ENCODE measurements at places on chromosomes 7 and 10. TPM values are rescaled to one million over a fixed set of nuclear protein-coding genes. Genes with fewer than 3 reads are reported as not detected.

ACHE gene
- 0.15 TPM for total RNA-seq

GRCh38 chr10:58675321-58675720, 162.6 kb downstream of the BICC1 start:
- H3K4me1 ChIP-seq, result peaks cover 46% of the 10 kb centered on the region
- H3K27me3 ChIP-seq, result peaks cover 4% of the 10 kb centered on the region
- peaks cover 37% of the 10 kb centered on the region for H3K36me3 ChIP-seq
- DNase-seq, result no peak
- H3K4me3 ChIP-seq, result no peak overlapping the region

DNA sequence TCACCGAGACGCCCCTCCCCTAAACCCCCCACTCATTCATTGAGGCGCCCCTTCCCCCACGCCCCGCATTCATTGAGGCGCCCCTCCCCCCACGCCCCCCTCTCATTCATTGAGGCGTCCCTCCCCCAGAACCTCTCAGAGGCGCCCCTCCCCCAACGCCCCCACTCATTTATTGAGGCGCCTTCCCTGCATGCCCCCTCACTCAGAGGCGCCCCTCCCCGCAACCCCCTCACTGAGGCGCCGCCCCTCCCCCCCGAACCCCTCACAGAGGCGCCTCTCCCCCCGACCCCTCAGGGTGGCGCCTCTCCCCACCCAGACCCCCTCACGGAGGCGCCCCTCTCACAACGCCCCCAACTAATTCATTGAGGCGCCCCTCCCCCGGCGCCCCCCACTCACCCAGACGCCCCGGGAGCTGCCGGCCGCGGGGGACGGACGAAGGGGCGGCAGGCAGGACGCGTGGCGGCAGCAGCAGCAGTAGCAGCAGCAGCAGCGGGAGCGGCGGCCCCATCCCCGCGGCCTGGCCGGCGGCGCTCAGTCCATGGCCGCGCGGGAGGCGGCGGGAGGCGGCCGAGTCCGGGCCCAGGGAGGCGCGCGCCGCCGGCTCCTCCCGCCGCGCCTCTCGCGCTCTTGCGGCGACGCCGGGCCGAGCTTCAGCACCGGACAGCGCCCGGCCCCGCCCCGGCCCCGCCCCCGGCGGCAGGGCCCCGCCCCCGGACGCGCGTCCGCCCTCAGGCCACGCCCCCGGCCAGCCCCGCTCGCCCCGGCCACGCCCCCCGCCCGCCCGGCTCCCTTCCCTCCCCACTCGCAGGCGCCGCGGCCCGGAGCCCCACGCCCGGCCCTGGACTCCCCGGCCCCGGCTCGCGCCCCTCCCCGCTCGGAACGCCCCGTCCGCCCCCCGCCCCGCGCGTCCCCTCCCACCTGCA, at the start of gene PTPRN2:
Gene PTPRN2 (minus strand): TSS at position 662 of the 923 bp plus-strand sequence.
- no peaks in the 10 kb centered on the region for H3K36me3 ChIP-seq
- H3K27ac ChIP-seq, result no peak within 1 kb of the TSS
- H3K4me3 ChIP-seq, result no peak within 1 kb of the TSS
- H3K27me3 ChIP-seq, result peaks cover 19% of the 10 kb centered on the region
- DNase-seq, result no peak

GRCh38 chr7:50502947-50503346, 52.8 kb upstream of the FIGNL1 start:
- DNase-seq, result no peak
- no peaks in the 10 kb centered on the region for H3K36me3 ChIP-seq

ENTPD1 gene
- not detected for total RNA-seq

GRCh38 chr10:9577746-9578145, 1439.9 kb upstream of the CELF2 start:
- H3K4me3 ChIP-seq, result no peak overlapping the region
- 0 out of 2 replicates have a peak, but pooled peaks cover 5% of the 10 kb centered on the region for H3K36me3 ChIP-seq
- no peak for DNase-seq
- no peaks in the 10 kb centered on the region for H3K4me1 ChIP-seq
- no peak overlapping the region for H3K27ac ChIP-seq

- DNase-seq, result no peak
- no peak overlapping the region for H3K4me3 ChIP-seq
- H3K27ac ChIP-seq, result no peak overlapping the region
- H3K36me3 ChIP-seq, result peaks cover 21% of the 10 kb centered on the region
- peaks cover 2% of the 10 kb centered on the region for H3K27me3 ChIP-seq
Measured at GRCh38 chr10:126016156-126016805, 119.9 kb downstream of the FANK1 start.

- no peak overlapping the region for H3K27ac ChIP-seq
- peaks cover 11% of the 10 kb centered on the region for H3K4me1 ChIP-seq
- H3K27me3 ChIP-seq, result no peaks in the 10 kb centered on the region
- no peak for DNase-seq
Measured at GRCh38 chr7:44667190-44667589, 60.8 kb downstream of the OGDH start.

DNA sequence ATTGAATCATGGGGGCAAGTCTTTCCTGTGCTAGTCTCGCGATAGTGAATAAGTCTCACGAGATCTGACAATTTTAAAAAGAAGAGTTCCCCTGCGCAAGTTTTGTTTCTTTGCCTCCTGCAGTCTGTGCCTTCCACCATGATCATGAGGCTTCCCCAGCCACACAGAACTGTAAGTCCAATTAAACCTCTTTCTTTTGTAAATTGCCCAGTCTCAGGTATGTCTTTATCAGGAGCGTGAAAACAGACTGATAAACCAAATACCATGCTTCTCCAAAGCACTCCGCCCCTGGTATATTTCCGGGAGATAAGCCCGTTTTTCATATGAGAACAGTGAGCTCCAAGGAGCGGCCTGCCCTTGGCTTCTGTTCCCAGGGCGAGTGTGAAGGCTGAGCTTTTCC, 118.9 kb downstream of the EVX1 start:
- DNase-seq, result no peak
- H3K27me3 ChIP-seq, result peaks cover 13% of the 10 kb centered on the region
- no peak overlapping the region for H3K27ac ChIP-seq
- peaks cover 14% of the 10 kb centered on the region for H3K4me1 ChIP-seq

DNA sequence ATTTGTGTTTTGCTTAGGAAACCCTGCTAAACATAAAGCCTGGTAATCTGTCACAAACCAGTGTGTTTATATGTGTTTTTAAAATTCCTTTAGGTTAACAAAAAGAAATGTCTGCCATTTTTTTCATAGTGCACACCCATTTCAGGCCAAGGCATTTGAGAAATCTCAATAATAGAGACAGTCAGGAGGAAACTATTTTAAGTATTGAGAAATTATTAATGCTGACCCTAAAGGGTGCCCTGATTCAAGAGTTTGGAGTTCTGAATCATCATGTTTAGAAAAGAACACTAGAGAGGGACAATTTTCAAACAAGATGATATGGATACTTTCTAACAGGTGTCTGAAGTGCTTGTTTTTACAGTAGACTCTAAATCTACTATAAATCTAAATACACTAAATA, 28.7 kb downstream of the MALRD1 start:
- no peaks in the 10 kb centered on the region for H3K36me3 ChIP-seq
- DNase-seq, result no peak
- no peak overlapping the region for H3K27ac ChIP-seq
- no peaks in the 10 kb centered on the region for H3K4me1 ChIP-seq

- peaks cover 21% of the 10 kb centered on the region for H3K27me3 ChIP-seq
- no peak for DNase-seq
- no peak overlapping the region for H3K27ac ChIP-seq
- H3K4me3 ChIP-seq, result no peak overlapping the region
- H3K36me3 ChIP-seq, result no peaks in the 10 kb centered on the region
Measured at GRCh38 chr10:95389982-95390381, 99.2 kb upstream of the PDLIM1 start.

GRCh38 chr10:54559498-54559897, 241.5 kb downstream of the PCDH15 start:
- H3K4me1 ChIP-seq, result no peaks in the 10 kb centered on the region
- no peak overlapping the region for H3K27ac ChIP-seq
- no peaks in the 10 kb centered on the region for H3K27me3 ChIP-seq

DNAJC1 gene
- 25.0 TPM for total RNA-seq

PTPN20 gene
- not detected for total RNA-seq

NUTM2B gene
- total RNA-seq, result not detected

DNA sequence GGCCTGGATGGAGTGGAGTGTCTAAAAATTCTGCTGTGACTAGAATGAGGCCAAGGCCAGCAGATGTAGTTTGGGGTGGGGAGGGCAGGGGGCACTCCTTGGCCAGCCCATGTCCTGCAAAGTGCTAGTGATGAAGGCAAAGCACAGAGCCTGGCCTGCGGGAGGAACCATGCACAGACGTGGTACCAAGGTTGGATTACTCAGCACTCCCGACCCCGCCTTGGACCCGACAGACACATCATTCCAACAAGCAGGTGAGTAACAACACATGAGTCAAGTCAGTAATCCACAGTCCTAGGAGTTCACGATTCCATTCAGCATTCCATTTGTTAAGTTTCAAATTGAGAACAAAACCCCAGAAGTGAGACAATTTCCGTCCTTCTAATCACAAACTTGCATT, 317.3 kb downstream of the TCERG1L start:
- H3K4me1 ChIP-seq, result no peaks in the 10 kb centered on the region
- DNase-seq, result no peak
- H3K36me3 ChIP-seq, result peaks cover 9% of the 10 kb centered on the region
- no peak overlapping the region for H3K27ac ChIP-seq
- H3K27me3 ChIP-seq, result no peaks in the 10 kb centered on the region
- H3K4me3 ChIP-seq, result no peak overlapping the region

GRCh38 chr7:133429371-133429770, 176.5 kb downstream of the EXOC4 start:
- no peak for DNase-seq
- no peaks in the 10 kb centered on the region for H3K27me3 ChIP-seq
- no peak overlapping the region for H3K27ac ChIP-seq
- H3K4me3 ChIP-seq, result no peak overlapping the region

DNA sequence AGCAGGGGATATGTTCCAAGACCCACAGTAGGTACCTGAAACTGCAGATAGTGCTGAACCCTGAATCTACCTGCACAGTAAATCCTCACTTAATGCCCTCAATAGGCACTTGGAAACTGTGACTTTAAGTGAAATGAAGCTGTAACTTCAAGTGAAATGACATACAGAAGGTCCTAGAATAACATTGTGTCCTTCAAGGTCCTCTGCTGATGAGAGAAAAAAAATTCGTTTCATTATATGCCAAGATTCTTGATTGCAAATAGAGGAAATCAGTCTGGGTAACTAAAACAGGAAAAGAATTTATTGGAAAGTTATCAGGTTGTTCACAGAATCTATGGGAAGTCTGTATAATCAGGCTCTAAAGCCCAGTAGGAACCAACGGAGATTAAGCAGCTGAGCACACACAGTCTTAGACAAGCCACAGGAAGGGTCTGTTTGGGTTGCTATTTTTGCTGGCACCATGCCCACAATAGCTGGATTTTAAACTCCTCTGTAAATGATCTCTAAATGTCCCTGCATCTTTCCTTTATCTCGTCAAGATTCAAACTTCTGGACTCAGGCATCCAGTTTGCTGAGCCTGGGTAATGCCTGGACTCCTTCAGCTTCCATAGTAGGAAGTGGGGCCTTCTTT, 57.5 kb downstream of the EXOC4 start:
- DNase-seq, result no peak
- no peaks in the 10 kb centered on the region for H3K27me3 ChIP-seq
- H3K4me3 ChIP-seq, result no peak overlapping the region
- peaks cover 34% of the 10 kb centered on the region for H3K36me3 ChIP-seq

- no peaks in the 10 kb centered on the region for H3K4me1 ChIP-seq
- peaks cover 12% of the 10 kb centered on the region for H3K27me3 ChIP-seq
- DNase-seq, result no peak
- no peak overlapping the region for H3K4me3 ChIP-seq
- no peak overlapping the region for H3K27ac ChIP-seq
- no peaks in the 10 kb centered on the region for H3K36me3 ChIP-seq
Measured at GRCh38 chr10:50805981-50806622, 66.4 kb downstream of the ASAH2B start.

DNA sequence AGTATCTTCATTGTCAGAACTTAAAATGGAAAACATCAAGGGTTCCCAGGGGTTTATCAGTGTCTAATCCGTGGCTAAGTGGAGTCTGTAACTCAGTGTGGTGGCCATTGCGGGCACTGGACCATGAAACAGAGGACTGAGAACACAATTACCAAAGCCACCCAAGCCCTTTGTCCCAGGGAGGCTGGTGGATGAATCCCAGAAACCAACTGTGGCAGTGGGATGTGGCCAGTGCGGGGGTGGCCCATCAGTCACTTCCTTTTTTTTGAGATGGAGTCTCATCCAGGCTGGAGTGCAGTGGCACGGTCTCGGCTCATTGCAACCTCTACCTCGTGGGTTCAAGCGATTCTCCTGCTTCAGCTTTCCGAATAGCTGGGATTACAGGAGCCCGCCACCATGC, 61.8 kb downstream of the TACC2 start:
- no peak for DNase-seq
- H3K36me3 ChIP-seq, result no peaks in the 10 kb centered on the region
- peaks cover 16% of the 10 kb centered on the region for H3K27me3 ChIP-seq
- H3K27ac ChIP-seq, result no peak overlapping the region
- no peak overlapping the region for H3K4me3 ChIP-seq

DNA sequence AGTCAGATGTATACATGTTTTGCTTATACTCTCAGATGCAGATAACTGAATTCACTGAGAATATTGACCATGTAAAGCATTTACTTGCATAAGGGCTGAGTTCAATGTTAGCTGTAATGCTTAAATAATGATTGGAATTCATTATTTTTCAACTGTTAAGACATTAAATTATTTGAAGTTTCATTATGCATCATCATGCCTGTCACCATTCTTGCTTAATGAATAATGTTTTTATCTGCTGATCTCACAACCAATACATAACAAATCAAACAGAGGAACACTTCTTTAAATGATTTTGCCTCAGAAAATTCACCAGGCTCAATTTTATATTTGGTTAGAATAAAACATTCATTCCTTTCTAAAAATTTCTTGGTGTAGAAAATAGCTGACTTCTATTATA, 233.4 kb downstream of the GPR37 start:
- DNase-seq, result no peak
- H3K4me3 ChIP-seq, result no peak overlapping the region
- no peak overlapping the region for H3K27ac ChIP-seq
- peaks cover 4% of the 10 kb centered on the region for H3K36me3 ChIP-seq
- H3K27me3 ChIP-seq, result no peaks in the 10 kb centered on the region

- H3K36me3 ChIP-seq, result peaks cover 16% of the 10 kb centered on the region
- peaks cover 6% of the 10 kb centered on the region for H3K4me1 ChIP-seq
- H3K27ac ChIP-seq, result no peak overlapping the region
- DNase-seq, result no peak
- H3K4me3 ChIP-seq, result no peak overlapping the region
Measured at GRCh38 chr10:79361726-79362397, 14.6 kb downstream of the PPIF start.

ARPC1A gene
- total RNA-seq, result 281 TPM
